ENCODE measurements at places on chromosomes 11 and 22.

- DNase-seq: no peak
Observed at GRCh38 chr11:36105743-36106581, 162.1 kb downstream of the LDLRAD3 start.

DNA sequence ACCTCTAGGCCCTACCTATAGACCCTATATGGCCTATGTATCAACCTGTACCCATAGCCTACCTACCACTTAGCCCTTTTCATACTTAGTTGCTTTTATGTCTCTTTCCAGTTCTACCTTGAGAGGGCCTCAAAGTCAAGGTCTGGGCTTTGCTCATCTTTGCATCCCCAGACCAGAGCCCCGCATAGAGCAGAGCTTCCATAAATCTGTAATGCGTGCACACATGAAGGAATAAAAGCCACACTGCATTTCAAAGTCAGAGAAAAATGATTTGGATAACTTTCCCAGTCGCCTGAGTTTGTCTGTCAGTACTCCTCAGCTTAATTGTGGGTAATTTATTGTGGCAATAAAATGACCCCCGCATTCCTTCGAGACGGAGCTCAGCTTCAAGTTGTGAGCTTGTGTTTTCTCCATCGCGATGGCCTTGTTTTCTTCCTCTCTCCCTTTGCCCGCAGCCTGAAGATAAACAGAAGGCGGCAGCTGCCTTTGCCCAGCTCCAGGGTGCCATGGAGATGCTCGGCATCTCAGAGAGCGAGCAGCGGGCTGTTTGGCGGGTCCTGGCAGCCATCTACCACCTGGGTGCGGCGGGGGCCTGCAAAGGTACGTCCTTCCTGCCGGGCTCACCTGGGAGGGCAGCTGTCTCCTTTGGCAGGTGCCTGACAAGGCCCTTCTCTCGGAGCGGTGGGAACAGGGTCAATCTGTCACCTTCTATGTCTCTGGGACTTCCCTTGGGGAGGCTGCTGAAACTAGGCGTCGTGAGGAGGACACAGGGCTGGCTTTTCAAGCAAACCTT, 55.7 kb downstream of the MYO18B start:
- no peak for DNase-seq

DNA sequence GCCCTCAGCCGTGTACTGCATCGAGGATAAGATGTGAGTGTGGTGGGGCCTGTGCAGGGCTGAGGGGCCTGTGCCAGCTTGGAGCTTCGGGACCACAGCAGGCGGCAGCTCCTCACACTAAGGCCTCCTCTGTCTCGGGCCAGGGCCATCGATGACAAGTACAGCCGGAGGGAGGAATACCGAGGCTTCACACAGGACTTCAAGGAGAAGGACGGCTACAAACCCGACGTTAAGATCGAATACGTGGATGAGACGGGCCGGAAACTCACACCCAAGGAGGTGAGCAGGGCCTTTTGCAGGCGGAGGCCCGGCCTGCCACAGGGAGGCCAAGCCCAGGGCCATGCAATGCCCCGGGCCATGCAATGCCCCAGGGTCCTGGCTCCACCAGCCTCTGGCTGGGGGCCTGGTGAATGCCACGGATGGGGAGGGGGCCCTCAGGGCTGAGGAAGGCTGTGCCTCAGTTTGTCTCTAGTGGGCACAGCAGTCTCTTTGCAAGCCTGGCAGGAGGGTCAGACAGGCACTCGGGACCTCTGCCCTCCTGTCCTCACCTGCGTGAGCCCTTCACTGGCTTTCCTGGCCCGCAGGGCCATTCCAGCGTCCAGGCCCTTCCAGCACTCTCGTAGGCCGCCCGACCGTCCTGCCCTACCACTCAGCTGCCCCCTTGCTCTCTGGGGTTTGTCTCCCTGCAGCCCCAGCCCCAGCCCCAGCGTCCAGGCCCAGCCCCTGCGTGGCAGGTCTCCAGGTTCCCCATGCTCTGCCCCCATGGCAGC, 16.3 kb downstream of the SART1 start:
- DNase-seq: no peak

DNA sequence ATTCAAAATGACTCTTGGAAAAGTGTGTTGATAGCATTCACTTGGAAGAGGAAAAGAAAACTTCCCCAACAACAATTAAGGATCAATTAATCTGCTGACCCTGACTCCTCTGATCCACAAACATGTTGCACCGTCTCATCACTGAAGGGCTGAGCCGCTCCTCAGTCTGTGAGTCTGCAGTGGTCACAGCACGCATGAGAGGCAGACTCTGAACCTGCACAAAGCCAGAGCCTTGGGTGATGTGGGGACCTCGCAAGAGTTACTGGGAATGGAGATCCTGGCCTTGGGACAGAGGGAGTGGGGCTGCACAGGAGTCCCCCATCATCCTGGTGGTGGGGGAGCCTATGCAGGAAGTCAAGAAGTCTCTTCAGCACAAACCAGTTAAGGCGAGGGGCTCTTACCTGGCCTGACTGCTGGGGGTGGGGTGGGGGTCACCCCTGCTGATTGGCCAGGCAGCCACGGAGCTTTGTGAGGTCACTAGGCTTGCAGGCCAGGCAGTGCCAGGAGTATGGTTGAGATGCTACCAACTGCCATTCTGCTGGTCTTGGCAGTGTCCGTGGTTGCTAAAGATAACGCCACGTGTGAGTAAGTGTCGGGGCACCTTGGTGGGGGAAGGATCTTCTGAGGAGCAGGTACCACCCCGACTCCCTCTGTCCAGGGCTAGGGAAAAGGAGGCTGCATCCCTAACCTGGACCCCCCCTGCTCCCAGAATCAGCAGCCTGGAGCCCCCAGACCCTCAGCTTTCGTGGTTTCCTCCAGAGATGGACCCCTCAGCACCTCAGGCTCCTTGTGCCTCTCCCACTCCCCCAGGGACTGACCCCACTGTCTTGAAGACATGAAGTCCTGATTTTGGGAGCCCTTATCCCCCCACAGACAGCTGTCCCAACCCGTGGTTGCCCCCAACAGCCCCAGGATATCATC, at the start of gene ACR:
Gene ACR, plus strand, starts transcription at position 477 of the 921 bp plus-strand sequence. Its CDS starts 32 bp downstream, at position 509.
- no peak for DNase-seq

DNA sequence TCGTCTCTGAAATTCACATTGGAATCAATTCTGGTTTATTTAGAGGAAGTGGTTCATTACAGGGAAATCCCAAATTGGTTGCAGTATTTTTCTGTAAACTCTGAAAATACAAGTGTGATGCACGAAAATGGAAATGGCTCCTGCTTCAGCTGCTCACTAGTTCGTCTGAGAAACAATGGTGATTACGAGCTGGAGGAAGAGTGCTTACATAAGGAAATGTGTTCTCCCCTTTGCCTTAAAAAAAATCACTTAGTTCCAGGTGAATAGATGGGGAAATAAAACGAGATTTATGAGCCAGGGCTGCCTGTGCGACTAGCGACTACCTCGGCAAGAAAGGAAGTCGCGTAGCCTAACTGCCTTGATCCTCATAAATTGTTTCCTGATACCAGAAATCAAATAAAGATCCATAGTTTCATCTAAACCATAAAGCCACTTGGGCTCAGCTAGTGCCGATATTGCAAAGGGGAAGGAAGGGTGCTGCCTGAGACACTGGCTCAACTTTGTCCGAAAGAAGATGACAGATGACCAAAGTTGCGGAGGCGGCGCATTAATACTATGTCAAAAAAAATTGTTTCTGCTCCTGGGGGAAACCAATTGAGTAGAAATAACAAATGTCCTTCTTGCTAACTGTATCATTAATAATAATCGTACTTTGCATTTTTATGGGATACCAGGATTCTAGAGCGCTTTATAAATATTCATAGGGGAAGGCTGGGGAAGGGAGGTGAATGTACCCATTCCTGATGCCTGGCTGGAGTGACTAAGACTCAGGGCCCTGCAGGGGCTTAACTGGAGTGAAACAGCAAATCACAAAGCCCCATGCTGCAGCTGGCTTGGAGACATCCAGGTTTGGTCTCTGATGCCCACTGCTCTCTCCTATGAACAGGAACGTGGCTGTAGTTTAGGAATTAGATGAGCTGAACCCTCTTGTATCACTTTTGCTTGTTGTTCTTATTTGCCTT, 185.7 kb downstream of the BLID start:
- DNase-seq: no peak

DNA sequence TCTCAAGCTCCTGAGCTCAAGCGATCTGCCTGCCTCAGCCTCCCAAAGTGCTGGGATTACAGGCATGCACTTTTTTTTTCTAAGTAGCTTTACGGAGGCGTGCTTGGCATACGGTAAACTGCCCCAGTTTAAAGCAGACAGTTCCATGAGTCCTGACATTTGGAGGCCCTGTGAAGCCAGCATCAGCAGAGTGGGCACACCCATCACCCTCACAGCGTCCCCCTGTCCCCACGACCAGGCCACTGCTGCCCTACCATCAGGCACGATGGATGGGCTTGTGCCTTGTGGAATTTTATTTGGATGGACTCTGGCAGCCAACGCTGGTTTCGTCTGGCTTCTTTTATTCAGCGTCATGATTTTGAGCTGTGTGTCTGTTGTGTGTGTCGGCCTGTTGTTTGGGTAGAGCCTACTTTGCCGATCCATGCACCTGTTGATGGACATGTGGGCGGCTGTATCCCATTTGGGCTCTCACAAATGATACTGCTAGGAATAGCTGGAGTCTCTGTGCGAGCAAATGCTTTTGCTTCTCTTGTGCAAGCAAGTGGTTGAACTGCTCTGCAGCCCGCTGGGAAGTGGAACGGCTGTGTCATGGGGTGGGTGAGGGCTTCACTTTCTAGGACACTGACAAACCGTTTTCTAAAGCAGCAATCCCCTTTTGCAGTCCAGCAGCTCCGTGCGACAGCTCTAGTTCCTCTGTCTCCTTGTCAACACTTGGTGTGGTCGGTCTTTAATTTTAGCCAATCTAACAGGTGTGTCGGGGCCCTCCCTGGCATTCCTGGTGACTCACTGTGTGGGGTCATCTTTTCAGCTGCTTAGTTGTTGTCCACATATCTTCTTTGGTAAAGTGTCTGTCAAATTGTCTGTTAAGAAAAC, 23.8 kb downstream of the KCNQ1 start:
- DNase-seq: no peak

GRCh38 chr11:80782135-80782885, 1341.5 kb upstream of the TENM4 start:
- no peak for DNase-seq
